Transverse colon (tissue), 4 donors: ENCODE measurements at places on chromosomes 2 and 18. TPM values are rescaled to one million over a fixed set of nuclear protein-coding genes. Genes with fewer than 3 reads are reported as not detected.

DNA sequence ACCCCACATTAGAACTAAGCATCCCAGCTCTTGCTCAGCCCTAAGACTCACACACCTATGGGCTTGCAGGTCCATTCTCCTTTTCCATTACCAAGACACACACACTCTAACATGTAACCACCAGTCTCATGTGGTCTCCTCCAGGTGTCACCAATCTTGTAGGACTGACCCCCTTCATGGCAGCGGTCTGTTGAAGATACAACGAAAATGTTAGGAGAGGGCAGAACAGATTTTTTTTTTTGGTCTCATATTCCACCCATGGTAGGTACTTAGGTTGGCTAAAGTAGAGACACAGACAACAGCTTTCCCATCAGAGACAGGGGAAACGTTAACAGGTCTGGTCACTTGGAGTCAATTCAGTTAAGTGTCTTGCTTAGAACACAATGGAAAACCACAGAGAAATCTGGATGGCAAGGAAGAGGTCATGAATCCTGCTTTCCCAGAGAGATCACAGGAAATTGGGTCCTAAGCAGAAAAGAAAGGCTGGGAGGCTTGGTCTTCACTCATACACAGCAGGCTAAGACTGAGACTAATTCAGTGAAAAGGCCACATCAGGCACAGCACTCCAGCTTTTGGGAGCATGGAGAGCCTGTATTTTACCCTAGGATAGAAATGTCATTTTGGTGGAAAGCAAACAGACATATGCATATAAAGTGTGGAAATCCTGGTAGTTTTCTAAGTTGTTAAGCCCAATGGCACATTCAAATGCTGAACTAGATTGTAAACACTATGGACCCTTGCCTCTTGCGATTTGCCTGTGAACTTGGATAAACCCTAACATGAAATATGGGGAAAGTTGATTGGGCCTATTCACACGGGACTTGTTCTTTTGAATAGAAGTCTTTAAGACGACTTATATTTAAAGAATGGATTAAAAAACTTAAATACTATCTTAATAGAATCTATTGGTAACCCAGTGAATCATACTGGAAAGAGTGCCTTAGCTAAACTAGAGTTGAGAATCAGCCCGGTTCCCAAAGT is 3.8 kb downstream of the FN1 start:
- no peak for DNase-seq

The C2orf72 gene
- total RNA-seq, result 28.4 TPM

DNA sequence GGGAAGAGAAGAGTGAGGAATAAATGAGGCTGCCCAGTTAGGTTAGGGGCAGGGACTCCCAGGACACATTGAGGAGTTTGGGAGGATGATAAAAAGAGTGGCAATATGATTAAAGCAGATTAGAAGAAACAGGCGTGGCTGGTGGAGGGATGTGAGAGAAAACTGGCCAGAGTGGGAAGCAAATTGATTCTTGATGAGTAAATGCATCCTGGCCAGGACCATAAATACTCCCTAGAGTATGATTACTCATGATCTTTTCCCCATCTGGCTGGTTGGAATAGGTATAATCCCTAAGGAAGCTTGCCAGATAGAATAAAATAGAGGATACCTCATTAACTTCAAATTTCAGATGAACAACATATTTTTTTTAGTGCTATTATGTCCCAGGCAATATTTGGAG is 21.5 kb upstream of the DAW1 start:
- DNase-seq, result no peak

GRCh38 chr2:231576465-231576864 is 16.2 kb upstream of the TEX44 start:
- DNase-seq, result no peak

DNA sequence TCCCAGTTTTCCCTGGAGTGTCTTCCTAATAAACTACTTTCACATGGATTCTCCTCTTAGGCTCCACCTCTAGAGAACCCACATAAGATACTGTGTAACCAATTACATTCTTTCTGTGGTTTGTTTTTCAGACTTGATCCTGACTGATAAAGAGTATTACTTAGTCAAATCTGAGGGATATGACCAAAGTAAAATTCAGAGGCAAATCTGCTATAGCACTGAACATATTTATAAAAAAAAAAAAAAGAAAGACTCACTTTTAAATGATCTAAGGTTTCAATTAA is 13.9 kb downstream of the CKAP2L start:
- DNase-seq, result no peak

DNA sequence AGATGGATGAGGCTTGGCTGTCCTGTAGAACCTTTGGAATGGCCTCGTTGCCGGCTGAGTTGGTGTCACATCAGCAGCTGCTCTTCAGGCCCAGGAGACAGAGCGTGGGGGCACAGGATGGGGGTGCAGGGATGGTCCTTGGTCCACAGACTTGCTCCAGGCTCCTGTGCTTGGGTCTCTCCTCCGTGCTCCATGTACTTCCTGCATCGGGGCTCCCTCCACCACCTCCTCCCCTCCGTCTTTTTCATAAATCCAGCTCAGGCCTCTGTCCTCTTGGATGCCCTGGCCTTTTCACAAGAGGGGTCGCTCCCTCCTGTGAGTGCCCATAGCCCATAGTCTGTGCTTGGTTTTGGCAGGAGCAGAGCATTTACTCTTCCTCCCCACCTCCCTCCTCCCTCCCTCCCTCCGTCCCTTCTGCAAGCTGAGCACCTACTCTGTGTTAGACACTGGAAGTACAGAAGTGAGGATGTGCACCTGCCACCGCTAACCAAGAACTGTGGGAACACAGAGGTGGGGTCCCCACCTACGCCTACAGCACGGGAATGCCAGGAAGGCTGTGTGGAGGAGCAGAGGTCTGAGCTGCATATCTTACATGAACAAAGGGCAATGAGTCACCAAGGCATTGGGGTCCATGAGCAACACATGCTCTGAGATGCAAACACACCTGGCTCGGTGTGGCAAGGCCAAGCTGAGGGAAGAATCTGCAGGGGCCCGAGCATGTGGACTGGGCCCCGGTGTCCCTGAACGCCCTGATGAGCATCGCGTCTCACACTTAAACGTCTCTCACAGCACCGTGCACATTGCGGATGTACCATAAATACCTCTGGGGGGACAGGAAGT is 458.7 kb upstream of the HS6ST1 start:
- DNase-seq, result no peak

- DNase-seq, result no peak
Measured at GRCh38 chr18:73683409-73684238, 464.0 kb downstream of the FBXO15 start.

The MZT2B gene
- 83.0 TPM for total RNA-seq

DNA sequence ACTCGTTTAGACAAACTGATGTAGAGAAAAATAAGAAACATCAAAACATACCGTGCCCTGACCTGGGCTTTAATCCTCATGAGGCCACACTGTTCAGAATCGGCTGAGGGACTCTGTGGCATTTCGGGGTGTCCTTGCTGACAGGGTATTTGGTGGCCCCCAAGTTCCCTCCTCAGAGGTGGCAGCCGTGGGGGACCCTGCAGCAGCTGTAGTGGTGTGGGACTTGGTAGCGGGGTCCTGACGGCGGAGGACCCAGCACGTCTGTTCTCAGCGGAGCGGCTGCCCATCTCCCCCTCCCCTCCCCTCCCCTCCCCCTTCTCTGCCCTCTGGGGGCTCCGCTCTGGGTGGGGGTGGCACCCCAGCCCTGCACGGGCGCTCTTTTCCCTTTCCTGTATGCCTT is 18.4 kb downstream of the KCNG2 start:
- DNase-seq, result no peak

DNA sequence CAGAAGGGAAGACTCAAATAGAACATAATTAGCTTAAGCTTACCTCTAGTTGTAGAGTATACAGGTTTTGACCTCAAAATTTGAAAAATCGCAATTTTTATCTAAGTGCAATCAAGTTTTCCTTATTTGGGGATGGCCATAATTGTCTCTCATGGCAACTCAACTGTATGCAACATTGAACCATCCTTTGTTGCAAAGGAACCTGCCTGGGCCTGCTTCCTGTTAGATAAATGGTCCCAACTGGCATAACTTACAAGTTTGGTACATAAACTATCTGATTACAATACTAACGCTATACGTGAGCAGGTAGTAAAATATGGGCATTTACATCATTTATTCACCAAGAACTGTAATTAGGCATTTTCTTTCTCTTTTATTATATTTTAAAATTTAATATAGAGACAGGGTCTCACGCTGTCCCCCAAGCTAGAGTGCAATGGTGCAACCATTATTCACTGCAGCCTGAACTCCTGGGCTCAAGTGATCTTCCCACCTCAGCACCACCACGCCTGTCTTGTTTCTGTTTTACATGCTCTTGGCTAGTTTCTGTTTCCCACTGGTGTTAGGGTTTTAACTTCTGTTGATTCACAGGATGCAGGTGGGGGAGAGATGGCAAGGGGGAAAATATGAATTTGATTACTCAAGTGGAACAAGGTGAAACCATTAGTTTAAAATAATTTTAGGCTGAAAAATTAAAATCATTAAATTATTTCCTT is 55.3 kb upstream of the B3GNT2 start:
- DNase-seq, result no peak

DNA sequence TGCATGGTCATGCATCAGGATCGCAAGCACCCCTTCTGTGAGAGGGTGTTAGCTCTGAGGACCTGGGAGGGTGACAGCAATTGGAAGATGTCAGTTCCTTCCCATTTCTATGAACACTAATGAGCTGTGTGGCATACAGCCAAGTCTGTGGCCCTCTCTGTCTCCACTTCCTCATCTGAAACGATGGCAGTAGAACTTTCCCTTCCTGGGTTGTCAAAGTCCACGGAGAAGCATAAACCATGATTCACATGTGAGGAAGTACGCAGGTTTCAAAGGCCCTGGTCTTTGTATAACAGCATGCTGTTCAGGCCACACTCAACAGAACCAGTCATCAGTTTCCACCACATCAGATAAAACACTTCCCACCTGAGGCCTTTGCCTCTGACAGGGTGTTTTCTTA is 167.4 kb upstream of the RAB6C start:
- peak; percentile 85 for DNase-seq

DNA sequence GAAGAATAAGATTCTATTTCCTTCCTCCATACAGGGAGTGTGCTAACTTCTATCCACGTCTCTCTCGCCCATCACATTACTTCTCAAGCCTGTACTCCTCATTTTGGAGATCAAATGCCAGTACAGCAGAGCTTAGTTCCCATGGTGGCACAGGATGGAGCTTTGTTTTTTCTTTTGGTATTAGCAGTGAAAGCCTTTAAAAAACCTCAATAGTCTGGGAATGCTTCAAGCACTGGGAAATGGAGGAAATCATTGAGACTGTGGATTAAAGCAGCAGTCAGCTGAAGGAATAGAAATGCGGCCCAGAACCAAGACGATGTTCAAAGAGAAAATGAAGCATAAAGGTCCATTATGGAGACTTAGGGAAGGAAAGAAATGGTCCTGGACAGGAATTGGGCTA is 102.3 kb downstream of the NRXN1 start:
- no peak for DNase-seq

GRCh38 chr2:129070663-129071062 is 752.0 kb upstream of the HS6ST1 start:
- DNase-seq, result no peak

The HPCAL1 gene
- total RNA-seq, result 88.9 TPM

DNA sequence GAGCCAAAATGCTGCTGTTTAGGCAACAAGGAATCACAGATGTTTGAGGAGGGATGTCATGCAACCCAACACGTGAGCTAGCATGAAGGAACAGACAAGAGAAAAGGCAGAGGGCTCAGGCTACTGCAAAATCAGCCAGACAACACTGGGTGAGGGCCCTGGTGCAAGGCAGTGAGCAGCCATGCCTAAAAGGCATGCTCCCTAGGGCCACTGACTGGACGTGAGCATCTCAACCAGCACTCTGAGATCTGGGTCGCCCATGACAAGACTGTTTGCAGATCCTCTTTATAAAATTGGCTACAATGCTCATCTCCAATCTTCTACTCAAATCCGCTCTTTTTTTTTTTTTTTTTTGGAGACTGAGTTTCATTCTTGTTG is 49.1 kb downstream of the KIAA2012 start:
- DNase-seq, result no peak

DNA sequence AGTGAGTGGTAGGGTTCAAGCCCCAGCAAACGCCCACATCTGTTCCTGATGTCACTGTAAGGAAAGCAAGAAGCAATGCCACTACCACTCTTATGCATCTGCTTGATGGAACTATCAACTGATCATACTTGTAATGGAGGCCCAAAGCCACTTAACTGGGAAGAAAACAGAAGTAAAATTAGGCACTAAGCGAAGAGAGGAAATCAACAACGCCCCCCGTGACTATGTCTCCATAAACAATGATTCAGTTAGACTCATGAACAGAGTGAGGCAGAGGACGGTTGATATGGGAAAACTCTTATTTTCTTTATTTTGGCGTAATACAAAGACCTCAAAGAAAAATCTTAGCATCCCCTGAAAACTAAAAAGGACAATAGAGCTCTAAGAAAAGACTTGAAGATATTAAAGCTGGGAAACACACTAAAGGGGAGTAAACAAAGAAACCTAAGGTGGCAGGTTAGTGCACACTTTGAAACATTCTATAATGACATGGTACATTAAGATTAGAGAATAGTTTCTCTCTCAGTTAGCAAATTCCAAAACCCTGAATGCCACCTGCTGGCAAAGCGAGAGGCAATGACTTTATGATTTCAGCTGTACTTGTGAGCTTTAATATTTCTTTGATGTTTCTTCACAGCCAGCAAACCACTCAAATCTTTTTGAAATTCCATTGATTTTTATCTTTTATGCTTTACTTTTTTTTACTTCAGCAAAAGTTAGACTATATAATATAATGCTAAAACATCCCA is 86.5 kb downstream of the LRP2 start:
- no peak for DNase-seq

DNA sequence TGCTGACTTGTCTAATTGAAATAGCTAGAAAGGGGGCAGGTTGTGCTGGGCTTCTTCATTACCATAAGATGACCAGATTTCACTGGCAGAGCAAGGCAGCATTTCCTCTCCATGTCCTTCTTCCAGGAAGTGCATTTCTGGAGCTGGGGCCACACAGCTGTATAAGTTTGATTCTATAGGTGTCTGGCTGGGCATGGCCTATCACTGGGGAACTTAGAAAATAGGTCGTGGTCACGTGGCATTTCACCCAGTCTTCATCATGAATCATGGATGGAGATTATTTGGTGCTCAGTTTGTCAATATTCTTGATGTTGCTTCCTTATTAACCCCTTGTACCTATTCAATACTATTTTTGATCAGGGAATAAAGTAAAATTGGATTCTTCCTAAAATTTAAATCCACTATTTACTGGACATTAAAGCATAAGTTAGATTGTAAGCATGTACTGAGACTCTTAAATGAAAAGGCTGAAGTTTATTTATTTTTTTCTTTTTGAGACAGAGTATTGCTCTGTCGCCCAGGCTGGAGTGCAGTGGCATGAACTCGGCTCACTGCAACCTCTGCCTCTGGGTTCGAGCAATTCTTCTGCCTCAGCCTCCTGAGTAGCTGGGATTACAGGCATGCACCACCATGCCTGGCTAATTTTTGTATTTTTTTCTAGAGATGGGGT is 49.5 kb upstream of the TMEM87B start:
- no peak for DNase-seq

GRCh38 chr2:146764301-146764700 is 1080.5 kb upstream of the ACVR2A start:
- no peak for DNase-seq

GRCh38 chr18:47953471-47953931 is 23.0 kb upstream of the SMAD2 start:
- peak; percentile 17 for DNase-seq

The IFIH1 gene
- total RNA-seq, result 23.5 TPM

The MAL gene
- 4.9 TPM for total RNA-seq

- DNase-seq, result no peak
Measured at GRCh38 chr2:10977003-10977402, 65.3 kb downstream of the KCNF1 start.
